ENCODE measurements at places on chromosomes 3 and 15.

GRCh38 chr15:48617619-48618018, 27.9 kb downstream of the FBN1 start:
- no peak for DNase-seq

DNA sequence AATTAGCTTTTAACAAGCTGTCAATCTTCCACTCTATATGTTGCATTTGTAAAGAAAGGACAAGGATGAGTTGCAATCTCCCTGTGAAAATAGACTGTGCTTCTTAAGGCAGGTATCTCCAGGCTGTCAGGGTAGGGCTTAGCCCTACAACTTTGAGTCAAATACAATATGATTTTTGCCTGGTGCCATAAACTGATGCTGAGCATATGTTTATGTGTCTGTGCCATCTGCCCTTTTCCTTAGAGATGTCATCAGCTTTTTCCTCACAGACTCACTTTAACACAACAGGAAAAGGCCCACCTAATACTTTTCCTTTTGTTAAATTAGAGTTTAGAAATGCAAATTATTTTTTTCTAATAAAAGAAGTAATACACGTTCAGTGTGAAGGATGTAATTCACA, 548.3 kb downstream of the NLGN1 start:
- no peak for DNase-seq

DNA sequence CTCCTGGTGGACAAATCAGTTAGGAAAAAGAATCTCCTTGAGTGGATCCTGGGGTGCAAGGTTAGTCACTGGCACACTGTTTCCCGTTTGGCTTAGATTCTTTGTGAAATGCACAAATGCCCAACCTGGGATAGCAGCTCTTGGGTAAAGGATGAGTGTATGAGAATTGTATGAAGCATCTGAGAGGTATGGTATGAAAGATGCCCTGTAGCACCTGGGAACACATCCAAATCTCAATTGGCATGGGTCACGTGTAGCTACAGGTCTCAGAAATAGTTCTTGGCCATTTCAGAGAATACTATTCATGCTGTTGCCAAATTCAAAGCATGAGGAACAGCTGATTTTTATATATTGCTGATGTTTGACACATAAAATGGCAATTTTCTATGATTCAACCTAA, 84.3 kb downstream of the KCNH8 start:
- no peak for DNase-seq

DNA sequence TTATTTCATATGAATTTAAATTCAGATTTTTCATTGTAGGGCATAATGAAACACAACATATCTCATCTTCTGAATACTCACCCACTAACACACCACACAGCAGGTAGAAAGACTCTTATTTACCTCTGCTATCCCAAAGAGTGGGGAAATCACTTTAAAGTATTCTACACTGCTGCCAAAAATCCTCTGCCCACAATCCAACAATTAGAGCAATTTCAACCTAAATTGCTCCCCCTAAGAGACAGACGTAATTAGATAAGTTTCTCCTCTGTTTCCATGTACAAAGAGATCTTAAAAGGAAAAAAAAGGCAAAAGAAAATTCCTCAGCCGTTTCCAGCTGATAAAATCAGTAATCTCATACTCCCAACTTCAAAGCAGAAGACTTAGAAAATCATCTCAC, 331.8 kb downstream of the ERC2 start:
- DNase-seq = no peak

GRCh38 chr3:59310736-59311135, 260.9 kb upstream of the CFAP20DC start:
- DNase-seq = no peak

- no peak for DNase-seq
Measured at GRCh38 chr3:128709506-128710210, 16.3 kb upstream of the RAB7A start.

- no peak for DNase-seq
Measured at GRCh38 chr3:114624047-114624445, 330.2 kb downstream of the TIGIT start.

GRCh38 chr15:101325263-101326025, 30.4 kb upstream of the SNRPA1 start:
- DNase-seq = no peak

DNA sequence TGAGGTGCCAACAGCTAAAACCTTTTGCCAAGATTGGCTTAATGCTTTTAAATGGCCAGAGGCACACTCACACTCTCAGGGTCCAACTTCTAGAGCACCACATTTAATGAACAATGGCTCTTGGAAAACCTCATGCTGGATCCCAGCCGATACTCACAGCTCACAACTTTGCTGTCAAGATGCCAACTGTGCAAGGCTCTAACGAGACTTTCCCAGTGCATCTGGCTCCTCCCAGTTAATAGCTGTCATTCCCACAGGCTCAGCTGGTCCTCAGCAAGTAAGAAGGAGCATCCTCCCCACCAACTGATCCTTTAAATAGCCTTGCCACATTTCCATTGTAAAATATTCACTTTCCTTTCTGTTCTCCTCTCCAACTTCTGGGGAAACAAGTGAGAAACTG, 20.3 kb upstream of the FRMD4B start:
- DNase-seq = no peak

GRCh38 chr3:47430606-47431005, 45.1 kb downstream of the SCAP start:
- no peak for DNase-seq

DNA sequence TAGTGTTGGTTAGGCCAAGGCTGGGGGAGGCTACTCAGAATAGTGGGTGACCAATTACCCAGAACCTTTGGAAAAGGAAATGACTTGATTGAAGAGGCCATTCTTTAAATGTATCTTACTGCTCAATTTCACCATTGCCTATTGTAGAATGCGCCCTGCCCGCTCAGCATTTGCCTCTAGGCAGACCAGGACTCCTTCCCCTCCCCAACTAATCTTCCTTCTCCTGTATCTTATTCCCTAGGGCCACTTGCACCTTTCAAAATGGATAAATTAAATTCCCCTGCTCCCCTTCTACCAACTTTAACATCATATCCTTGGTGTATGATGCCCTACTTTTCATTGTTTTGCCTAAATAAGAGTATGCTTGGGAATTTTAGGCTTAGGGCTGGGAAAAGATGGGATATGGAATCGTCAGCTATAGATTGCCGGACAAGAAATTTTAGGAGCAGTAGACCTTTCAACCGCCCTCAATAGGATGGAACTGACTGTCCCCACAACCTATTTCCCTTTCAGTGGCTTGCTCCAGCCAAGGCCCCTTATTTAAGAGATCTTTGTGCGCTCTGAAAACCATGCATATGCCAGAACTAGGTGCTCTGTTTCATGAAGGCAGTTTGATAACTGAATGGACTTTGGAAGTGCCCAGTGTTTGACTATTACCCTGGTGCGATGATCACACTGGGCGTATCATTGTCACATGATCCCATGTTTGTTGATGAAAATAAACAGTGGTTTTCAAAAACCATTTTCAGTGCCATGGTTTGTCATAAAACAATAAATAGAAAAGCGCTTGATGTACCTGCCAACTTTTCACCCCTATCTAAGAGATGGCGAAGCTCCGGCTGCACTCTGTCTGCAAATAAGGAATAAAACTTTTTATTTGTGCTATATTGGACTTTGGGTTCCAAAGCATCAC, 74.3 kb upstream of the TSEN2 start:
- no peak for DNase-seq

GRCh38 chr3:134644731-134645514, 5.9 kb downstream of the KY start:
- DNase-seq = no peak

- DNase-seq = no peak
Measured at GRCh38 chr3:54202054-54202453, 79.7 kb downstream of the CACNA2D3 start.

- DNase-seq = peak; percentile 29
Measured at GRCh38 chr3:97940034-97940433, 32.2 kb downstream of the RIOX2 start.

All from COR-L47 (cell line).